ENCODE measurements at places on chromosomes 3 and 15. TPM values are rescaled to one million over a fixed set of nuclear protein-coding genes. Genes with fewer than 3 reads are reported as not detected.

- no peak for DNase-seq
Observed at GRCh38 chr3:112675349-112675748, 34.4 kb upstream of the CCDC80 start.

GRCh38 chr15:33882921-33883320, 85.4 kb upstream of the CHRM5 start:
- no peak for DNase-seq

GRCh38 chr3:107892955-107893624, 197.7 kb downstream of the CD47 start:
- DNase-seq = no peak

- no peak for DNase-seq
Observed at GRCh38 chr15:81092559-81092902, 41.5 kb upstream of the CFAP161 start.

DNA sequence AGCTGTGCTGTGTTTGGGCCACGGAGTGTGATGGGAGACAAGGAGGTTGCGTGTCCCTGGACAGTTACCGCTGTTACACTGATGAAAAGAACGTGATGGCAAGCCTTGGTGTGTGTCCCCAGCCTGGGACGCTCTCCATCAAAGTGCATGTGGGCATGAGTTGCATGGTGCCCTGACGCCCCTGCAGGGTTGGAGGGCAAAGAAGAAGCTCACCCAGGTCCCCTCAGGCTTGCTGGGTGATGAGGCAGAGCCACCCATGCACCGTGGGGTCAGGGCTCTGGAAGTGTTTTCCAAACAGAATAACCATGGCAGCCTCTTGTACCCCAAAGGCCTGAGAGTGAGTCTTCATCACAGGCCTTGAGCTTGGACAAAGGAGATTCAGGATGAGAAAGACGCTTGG, 189.2 kb downstream of the ATP10A start:
- DNase-seq = no peak

DNA sequence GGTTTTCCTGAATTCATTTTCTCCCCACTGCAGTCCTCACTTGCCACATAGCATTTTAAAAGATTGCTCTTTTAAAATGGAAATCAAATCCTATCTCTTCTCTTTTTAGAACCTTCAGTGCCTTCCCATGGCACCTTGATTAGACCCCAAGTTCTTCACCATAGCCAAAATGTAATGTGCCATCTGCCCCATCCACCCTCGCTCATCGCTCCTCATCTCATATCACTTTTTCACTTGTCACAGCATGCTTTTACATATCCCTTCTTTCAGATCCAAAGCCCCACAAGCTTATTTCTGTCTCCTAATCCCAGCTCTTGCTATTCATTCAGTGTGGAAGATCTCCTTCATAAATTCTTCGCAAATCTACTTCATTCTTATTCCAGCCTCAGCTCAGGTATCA, 161.7 kb downstream of the CD47 start:
- no peak for DNase-seq

Gene RGMA
- 0.42 TPM for total RNA-seq

- no peak for DNase-seq
Observed at GRCh38 chr3:85627932-85628331, 669.1 kb downstream of the CADM2 start.

Gene CLEC3B
- not detected for total RNA-seq

DNA sequence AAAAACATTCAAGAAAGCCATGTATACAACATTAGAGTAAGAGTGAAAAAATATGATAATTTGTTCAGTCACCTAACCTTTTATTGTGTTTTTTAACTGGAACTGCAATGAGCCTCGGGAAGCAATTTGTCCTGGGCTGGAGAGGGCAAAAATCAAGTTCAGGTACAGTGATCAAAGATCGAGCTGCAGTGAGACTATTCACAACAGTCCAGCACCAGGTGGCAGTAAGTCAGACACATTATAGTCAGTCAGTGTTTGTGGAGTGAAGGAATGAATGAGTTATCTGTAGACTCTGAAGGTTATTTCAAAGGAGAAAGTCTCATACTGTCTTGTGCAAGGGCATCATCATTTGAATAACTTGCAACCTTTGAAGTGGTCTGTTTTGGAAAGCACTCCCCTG, 116.6 kb downstream of the CHDH start:
- DNase-seq = no peak

DNA sequence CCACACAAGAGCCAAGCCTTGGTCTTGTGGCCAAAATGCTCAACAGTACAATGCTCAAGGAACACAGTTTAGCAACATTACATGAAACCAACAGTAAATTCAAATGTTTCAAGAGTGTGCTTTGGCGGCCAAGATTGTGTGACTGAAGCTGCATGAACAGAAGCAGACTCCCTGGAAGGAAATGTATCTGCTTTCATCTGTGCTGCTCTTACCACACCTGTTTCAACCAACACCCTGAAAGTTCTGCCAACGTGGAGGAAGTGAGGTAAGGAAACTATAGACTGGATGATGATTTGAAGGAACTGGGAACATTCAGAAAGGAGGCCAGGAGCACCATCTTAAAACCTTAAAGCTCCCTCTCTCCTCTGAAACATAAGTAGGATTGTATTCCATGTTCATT, 55.7 kb downstream of the MB21D2 start:
- no peak for DNase-seq

Gene MYLK
- not detected for total RNA-seq

GRCh38 chr15:99994849-99995248, 261.6 kb upstream of the LYSMD4 start:
- DNase-seq = no peak

Gene PAQR5
- 8.8 TPM for total RNA-seq

- DNase-seq = no peak
Observed at GRCh38 chr15:63811942-63812550, 21.7 kb downstream of the HERC1 start.

Gene LCTL
- total RNA-seq = not detected

- DNase-seq = no peak
Observed at GRCh38 chr15:38782156-38782555, 217.5 kb upstream of the RASGRP1 start.

GRCh38 chr3:12154151-12154550, 4.6 kb downstream of the TIMP4 start:
- DNase-seq = no peak

DNA sequence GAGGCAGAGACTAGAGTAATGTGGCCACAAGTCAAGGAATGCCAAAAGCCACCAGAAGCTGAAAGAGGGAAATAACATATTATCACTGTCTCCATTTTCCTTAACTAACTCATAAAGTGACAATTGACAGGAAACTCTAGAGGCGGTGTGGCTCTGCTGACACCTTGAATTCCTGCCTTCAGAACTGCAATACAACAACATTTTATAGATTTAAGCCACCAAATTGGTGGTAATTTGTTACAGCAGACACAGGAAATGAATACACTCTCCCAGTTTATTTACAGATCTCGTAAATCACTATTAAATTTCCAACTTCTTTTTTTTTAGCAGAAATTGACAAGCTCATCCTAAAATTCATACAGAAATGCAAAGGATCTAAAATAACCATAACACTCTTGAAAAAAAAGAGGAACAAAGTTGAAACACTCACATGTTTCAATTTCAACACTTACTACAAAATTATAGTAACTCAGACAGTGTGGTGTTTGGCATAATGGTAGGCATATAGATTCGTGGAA, 449.9 kb downstream of the OTOL1 start:
- DNase-seq = no peak

Gene DHFR2
- total RNA-seq = 5.7 TPM

Gene SOX14
- not detected for total RNA-seq

Measured in NCI-H460 (cell line).